ENCODE measurements at places on chromosomes 3 and 15. TPM values are rescaled to one million over a fixed set of nuclear protein-coding genes. Genes with fewer than 3 reads are reported as not detected.
A peak's percentile ranks its signal among the peaks of the same experiment; 100 is the strongest.

Gene TIGIT
- not detected for polyA plus RNA-seq

Gene MCF2L2
- polyA plus RNA-seq, result not detected

Gene DIS3L
- 8.7 TPM for polyA plus RNA-seq

Gene C15orf61
- polyA plus RNA-seq, result 3.2 TPM

Gene BRK1
- polyA plus RNA-seq, result 198 TPM

DNA sequence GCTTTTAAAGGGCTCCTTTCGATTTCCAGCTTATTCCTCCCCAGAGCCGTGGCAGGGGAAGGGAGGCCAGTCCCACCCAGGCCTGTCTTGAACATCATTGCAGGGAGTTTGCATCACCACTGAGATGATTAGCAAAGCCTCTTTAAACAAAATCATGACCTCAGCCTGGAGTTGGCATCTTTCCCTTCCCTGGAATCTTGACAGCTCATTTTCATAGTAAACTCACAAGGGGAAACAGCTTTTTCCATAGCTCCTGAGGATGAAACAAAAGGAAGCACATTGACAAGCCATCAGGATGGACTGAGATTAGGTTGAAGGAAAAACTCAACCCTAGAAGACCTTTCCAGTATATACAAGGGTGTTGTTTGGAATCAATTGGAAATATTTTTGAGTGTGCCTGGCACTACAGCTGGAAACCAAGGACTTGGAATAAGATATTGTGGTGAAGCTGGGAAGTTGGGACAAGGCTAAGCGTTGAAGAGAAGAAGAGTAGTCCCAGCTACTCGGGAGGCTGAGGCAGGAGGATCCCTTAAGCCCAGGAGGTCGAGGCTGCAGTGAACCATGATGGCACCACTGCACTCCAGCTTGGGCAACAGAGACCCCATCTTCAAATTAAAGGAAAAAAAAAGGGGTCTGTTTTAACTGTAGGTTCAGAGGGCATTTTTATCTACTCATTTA is 3.1 kb upstream of the LARP6 start:
- peak; percentile 99 for DNase-seq

DNA sequence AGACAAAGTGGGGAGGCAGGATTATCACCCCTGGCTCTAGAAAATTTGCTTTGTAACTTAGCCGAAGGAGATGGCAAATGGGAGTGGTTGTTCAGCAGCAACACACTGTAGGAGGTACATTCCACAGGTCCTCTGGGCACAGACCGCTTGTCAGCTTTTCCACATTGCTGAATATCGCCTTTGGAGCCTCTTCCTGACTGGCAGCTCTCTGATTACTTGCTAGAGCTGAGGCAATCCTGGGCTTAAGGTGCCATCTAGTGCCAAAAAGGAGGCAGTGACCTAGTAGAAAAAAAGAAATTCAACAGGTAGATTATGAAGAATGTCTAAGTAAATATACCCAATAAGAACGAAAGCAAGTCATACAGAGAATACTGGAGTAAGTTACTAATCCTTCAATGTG is 13.1 kb upstream of the SCN5A start:
- no peak for DNase-seq

DNA sequence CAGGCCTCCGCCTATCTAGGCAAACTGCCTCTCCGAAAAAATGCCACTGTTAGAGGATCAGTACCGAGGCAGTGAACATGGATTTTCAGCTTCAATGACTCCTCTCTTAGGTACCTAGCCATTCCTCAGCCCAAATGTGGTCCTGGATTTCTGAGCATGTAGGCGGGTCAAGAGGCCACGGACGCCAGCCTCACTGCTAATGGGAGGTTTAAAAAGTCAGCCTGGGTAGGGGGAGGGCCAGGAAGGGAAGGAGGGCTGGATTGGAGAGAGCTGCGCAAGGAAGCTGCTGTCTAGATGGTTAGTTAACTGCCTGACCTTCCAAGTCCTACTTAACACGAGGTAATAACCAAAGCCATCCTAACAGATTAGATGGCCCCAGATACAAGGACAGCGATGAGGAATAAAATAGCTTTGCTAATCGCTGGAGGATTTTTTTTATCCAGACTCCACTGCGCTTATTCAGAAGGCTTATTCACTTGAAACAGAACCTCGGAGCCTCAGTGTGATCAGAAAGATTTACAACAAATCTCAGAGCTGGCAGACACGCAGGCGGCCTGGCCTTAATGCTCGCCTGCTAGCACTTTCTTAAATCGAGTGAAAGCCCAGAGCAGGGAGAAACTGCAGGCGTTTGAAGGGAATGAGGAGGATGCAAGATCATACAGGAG is 34.3 kb downstream of the TLE3 start:
- no peak for DNase-seq

- no peak for DNase-seq
Measured at GRCh38 chr15:52159645-52160044, 31.5 kb downstream of the GNB5 start.

- DNase-seq, result peak; percentile 55
Measured at GRCh38 chr3:179452176-179452564, 900 bp upstream of the GNB4 start.

DNA sequence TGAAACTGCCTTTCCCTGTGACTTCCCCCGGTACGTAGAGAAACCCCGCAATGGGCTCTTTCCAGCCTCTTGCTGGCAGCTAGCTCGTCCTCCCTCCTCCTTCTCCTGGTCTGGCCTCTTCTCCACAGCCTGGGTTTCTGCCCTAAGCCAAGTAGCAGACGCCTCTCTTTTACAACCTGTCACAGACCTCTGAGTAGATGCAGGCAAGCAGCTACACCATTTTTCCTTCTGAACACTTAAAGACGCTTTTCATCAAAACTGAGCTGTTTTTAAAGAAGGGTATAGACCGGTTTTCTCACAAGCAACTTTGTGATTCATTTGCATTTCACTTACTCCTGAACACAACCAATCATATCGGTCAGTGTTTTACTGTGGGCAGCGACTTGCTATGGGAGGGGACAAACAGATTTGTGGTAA is 32.0 kb downstream of the ADAMTSL3 start:
- no peak for DNase-seq

DNA sequence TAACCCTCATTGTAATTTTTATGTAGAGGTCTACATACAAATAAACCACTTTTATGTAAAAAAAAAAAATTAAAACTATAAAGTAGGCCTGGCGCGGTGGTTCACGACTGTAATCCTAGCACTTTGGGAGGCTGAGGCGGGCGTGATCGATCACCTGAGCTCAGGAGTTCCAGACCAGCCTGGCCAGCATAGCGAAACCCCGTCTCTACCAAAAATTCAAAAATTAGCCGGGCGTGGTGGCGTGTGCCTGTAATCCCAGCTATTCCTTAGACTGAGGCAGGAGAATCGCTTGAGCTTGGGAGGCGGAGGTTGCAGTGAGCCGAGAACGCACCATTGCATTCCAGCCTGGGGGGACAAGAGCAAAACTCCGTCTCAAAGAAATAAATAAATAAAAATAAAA is 766 bp upstream of the SLC12A6 start:
- no peak for DNase-seq

- DNase-seq, result no peak
Measured at GRCh38 chr3:53694046-53694445, 152.2 kb downstream of the CHDH start.

GRCh38 chr15:54579855-54580254 is 601.6 kb downstream of the UNC13C start:
- no peak for DNase-seq

- DNase-seq, result no peak
Measured at GRCh38 chr3:97987306-97987705, 15.1 kb upstream of the RIOX2 start.

- DNase-seq, result no peak
Measured at GRCh38 chr3:147364771-147365170, 41.6 kb downstream of the ZIC4 start.

- no peak for DNase-seq
Measured at GRCh38 chr3:116030131-116030850, 407.0 kb downstream of the GAP43 start.
